ENCODE measurements at places on chromosomes 16 and 17. TPM values are rescaled to one million over a fixed set of nuclear protein-coding genes. Genes with fewer than 3 reads are reported as not detected.

Gene CBX8
- 7.1 TPM for polyA plus RNA-seq

Gene WNK4
- 0.43 TPM for polyA plus RNA-seq

Gene PRSS36
- 2.5 TPM for polyA plus RNA-seq

Gene G6PC1
- polyA plus RNA-seq = not detected

Gene FBXW10
- polyA plus RNA-seq = 0.10 TPM

Gene INPP5K
- polyA plus RNA-seq = 24.3 TPM

Gene P2RX1
- 1.6 TPM for polyA plus RNA-seq

DNA sequence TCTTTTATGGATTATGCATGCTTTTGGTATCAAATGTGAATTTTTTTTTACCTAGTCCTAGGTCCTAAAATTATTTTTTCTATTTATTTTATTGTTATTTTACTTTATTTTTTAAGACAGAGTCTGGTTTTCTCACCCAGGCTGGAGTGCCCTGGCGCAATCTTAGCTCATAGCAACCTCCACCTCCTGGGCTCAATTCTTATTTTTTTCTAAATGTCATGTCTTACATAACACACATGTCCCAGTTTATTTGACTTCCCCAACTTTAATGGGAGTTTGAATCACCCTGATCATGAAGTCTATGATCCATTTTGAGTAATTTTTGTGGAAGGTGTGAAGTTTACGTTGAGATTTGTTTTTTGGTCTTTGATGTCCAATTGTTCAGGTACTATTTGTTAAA lies 3.3 kb upstream of the CCL18 start:
- DNase-seq = no peak

- DNase-seq = no peak
Measured at GRCh38 chr17:59493867-59494266, 71.5 kb upstream of the DHX40 start.

DNA sequence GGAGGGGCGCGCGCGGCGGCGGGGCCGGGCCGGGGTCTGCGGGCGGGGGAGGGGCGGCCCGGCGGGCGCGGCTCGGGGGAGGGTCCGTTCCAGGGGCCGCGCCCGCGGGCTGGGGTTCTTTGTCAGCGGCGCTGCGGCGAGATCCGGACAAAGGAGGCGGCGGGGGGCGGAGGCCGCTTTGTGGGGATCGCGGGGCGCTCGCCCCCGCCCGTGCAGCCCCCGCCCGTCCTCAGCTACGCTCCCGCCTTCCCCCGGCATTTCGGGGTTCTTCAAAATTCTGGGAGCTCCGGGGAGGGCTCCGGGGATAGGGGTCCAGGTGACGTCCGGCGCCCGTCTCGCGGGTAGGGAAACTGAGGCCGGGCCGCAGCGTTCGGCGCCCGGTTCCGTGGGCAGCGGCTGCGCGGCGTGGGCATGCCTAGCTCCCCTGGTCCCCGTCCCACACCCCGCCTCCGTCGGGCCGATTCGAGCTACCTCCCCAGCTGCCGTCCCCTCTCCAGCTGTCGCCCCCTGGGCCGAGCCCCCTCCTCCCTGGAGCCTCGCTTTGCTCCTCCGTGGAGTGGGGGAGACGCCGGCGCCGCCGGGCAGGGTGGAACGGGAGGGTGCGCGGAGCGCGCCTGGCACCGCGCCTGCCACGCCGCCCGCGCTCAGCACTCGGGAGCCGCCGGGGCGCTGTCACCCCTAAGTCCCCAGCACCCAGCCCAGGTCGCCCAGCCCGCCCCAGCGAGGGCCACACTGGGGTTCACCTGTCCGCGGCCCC lies 546 bp downstream of the SNN start:
- DNase-seq = no peak

- DNase-seq = no peak
Measured at GRCh38 chr16:56226187-56226586, 34.9 kb downstream of the GNAO1 start.

DNA sequence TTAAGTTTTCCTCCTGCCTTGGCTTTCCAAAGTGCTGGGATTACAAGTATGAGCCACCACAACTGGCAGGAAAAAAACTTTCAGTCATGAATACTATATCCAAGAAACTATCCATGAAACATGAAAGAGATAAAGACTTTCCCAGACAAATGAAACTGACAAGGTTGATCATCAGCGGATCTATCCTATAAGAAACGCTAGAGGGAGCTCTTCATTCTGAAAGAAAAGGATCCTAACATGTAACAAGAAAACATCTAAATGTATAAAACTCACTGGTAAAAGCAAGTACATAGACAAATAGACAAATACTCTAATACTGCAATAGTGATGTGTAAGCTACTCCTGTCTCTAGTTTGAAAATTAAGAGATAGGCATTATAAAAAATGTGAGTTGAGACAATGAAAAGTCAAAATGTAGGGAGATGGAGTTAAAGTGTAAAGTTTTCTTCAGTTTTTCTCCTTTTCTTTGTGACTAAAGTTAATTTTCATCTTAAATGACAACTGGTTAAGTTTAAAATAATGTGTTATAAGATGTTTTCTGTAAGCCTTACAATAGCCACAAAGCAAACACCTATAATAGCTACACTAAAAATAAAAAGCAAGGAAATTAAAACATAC lies 79.6 kb upstream of the TEKT1 start:
- DNase-seq = peak; percentile 39

GRCh38 chr17:68792042-68792685 lies 163.0 kb downstream of the ABCA8 start:
- DNase-seq = no peak

DNA sequence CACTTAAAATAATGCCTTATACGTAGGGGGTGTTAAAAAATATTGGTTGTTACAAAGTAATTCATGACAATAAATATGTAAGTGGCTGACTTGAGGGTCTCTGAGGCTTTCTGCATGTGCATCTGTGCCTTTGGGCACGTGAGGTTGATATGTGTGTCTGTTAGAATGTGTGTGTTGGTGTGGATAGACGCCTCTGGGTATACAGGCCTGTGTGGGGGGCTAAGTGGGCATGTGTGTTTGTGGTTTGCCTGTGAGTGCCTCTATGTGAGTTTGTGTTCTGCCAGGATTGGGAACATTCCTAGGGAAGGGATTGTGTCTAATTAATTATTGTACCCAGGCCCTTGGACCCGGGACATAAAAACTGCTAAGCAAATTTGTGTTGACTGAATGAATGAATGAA lies 19.0 kb downstream of the GP2 start:
- no peak for DNase-seq

DNA sequence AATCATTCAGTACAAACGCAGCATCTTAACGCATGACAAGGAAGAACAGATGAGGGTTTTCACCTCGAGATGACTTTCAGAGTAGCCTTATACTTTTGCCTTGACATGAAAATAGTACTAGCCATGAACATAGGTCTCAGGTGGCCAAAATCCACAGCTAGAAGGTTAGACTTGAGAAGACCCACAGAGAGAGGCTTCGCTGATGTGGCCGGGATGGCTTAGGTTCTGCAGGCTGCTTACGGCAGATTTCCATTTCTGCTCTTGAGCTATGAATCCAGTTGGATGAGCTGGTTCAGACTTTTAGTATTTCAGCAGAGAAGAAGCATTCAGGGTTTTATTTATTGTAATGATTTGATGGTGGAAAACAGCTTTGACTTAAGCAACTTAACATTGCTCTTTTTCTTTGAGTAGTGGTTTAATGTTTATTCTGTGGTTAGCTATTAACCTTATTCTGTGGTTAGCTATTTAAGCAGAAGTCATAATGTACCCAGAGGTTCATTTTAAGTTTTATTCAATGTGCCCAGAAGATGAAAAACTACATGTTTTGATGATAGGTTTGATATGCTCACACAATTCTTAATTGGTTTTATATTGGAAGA lies 7.6 kb downstream of the KRT24 start:
- no peak for DNase-seq

DNA sequence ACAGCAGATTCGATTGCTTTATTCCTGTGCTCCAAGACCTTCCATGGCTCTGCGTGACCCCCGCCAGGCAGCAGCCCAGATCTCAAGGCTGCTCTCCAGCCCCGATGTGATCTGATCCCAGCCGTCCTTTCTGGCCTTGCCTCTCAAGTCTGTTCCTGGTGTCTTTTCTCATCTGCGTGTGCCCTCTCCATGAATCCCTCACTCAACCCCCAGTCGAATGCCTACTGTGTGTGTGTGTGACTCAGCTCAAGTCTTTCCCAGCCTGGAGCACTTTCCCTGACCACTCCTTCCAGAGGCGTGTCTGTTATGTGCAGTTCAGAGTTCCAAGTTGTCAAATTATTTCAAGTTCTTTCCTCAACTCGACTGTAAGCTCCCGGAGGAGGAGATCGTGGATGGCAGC lies 64.0 kb downstream of the MRM1 start:
- DNase-seq = no peak

- DNase-seq = no peak
Measured at GRCh38 chr17:68522266-68522665, 10.0 kb downstream of the PRKAR1A start.

DNA sequence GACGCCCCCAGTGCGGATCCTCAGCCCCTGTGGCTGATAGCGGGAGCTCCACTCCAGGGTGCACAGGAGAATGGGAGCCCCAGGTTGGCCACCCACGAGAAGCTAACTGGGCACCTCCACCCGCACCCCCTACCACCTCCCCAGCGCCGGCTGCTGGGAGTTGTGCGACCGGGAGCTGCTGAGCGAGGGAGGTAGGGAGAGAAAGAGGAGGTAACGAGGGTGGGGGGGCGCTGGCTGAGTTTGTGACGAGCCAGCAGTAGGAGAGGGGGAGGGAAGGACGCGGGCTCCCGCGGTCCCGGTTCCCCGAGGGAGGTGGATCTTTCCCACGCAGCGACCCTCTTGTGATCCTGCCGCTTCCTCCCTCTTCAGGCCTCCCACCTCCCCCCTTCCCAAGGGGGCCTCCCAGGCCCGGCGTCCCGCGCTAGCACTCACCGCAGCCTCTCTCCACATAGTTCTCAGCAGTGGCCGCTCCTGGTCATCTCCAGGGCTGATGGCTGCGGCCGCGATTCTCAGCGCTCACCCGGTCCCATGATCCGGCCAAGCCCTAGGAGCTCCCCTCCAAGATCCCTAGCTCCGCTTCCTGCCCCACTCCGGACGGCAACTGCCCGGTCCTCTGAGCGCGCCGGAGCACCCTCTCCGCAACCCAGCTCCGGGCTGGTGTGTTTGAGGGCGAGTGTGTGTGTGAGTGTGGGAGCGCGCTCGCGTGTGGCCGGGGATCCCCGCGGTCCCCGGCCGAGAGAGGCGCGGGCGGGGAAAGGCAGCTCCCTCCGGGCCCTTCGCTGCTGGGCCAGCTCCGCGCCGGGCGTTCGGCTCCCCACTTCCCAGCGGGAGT lies at the start of gene GRIN2A:
Gene GRIN2A, minus strand, starts transcription at position 207 of the 832 bp plus-strand sequence. CDS start 2,017 bp downstream, outside the sequence.
- DNase-seq = peak; percentile 9

GRCh38 chr17:78737332-78737731 lies 44.7 kb downstream of the CYTH1 start:
- DNase-seq = peak; percentile 49

- no peak for DNase-seq
Measured at GRCh38 chr16:78513838-78514237, 414.4 kb downstream of the WWOX start.

- no peak for DNase-seq
Measured at GRCh38 chr17:1384905-1385435, 15.1 kb downstream of the YWHAE start.

- no peak for DNase-seq
Measured at GRCh38 chr17:15998031-15998562, 1.4 kb downstream of the ZSWIM7 start.

- no peak for DNase-seq
Measured at GRCh38 chr16:71526111-71526631, at the start of gene CHST4. Gene CHST4 (plus strand): TSS chr16:71526426. CDS start chr16:71536678, 10,252 bp downstream.

DNA sequence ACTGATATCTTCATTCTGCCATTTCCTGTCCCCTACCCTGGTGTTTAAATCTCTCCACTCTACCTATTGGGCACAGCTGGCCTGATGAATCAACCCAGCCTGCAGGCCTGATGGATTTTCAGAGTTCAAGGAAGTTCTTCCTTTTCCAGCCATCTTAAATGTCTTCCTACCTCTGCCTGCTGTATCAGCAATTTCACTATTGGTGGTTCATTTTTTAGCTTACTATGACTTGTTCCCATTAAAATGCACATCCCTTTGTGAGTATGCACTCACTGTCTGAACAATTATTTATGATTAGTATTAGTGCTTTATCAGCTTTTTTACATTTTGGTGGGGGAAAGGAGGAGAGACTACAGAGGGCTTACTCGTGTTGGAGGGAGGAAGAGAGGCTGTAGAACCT lies 48.6 kb upstream of the CRHR1 start:
- DNase-seq = no peak

GRCh38 chr16:50469121-50469743 lies 79.0 kb upstream of the NKD1 start:
- DNase-seq = no peak

GRCh38 chr16:4525069-4525468 lies 13.5 kb downstream of the CDIP1 start:
- peak; percentile 67 for DNase-seq

- DNase-seq = no peak
Measured at GRCh38 chr17:68924793-68925720, 30.1 kb downstream of the ABCA8 start.

DNA sequence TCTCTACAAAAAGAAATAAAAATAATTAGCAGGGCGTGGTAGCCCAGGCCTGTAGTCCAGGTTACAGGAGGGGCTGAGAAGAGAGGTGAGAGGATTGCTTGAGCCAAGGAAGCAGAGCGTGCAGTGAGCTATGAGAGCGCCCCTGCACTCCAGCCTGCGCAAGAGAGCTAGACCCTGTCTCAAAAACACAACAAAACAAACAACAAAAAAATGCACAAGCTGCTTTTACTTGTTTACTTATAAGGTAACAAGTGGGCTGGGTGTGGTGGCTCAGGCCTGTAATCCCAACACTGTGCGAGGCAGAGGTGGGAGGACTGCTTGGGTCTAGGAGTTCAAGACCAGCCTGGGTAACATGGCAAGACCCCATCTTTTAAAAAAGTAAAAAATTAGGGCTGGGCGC lies 1.7 kb downstream of the CYTH1 start:
- DNase-seq = no peak

DNA sequence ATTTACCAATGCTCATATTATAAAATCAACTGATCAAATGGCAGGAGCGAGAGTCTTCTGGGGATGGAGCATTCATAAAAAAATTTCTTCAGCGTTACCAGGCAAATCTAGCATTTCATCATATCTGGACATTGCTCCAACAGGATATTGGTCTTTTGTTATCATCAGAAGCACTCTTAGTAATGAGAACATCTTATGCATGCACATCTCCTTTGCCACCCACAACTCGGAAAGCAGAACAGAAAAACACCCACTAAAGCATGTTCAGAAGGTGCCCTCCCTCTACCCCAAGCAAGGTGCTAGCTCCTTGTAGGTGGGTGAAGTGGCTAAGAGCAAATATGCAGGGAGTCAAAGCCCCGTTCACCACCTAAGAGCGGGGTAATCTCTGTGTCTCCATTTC lies 18.9 kb downstream of the ARHGAP17 start:
- DNase-seq = no peak

- no peak for DNase-seq
Measured at GRCh38 chr16:6956511-6956910, 376.1 kb upstream of the RBFOX1 start.

- no peak for DNase-seq
Measured at GRCh38 chr16:23557779-23558702, 514 bp downstream of the UBFD1 start.

Measured in muscle of back (tissue), 13 donors.